ENCODE measurements at places on chromosomes 4 and X.

DNA sequence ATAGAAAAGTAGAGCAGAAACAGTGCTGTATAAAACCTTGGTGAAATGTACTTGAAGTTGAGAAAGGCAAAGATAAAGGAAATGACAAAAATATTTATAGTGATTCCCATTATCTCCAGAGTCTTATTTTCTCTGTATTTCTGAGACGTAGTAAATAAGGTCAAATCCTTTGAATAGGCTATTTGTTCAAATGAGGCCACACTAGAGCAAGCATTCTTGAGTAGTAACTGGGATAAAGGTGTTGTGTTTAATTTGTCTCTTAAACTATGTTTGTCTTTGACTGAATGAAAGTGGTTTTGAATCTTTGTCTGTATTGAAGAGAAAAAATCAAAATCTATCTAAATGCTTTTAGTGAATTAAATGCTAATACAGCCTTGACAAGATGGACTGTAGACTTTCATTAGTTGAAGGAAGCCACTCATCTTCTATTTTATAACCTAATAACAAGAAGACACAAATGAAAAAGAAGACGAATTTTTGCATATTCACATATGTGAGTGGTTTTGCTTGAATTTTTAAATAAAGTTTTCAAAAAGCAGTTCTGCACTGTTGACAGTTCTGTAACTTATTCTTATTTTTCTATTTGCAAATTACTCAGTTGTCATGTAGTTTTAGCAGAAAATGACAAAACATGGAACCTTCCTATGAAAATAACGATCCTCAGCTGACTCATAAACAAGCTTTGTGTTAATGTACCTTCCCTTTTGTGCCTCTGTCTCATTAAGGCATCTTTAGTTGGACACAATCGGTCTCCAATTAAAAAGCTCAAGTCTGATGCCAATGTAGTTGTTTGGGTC lies 94.8 kb upstream of the PCDH18 start:
- no peak for DNase-seq

DNA sequence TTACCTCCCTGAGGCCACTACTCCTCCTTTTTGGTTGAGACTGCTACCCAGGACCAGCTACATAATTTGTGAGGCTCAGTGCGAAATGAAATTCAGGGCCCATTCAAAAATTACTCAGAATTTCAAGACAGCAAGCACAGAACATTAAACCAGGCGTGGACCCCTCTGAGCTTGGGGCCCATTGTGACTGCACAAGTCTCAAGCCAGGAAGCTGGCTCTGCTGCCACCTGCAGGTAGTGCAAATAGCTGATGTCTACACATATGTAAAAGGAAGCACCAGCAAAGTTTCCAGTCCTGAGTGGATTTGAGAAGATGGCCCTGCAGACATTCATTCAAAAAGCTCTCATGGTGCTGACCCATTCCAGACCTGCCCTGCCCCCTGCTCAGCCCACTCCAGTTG lies 213.4 kb upstream of the LNX1 start:
- no peak for DNase-seq

DNA sequence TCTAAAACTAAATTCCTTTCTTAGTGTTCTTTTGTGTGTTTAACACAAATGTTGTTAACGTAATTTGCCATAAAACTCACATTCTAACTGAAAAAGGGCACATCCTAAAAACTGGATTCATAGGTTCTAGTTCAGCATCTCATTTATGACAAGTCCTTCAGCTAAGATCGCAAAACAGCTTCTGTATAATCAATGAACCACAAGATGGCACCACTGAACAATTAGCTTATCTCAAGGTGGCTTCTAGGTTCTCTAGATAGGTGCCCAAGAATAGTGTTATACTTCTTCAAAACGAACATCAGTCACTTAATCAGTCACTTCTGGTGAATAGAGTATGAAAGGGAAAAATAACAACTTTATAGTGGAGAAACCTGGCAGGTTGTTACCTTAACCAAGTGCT lies 54.3 kb downstream of the NRK start:
- DNase-seq: no peak

DNA sequence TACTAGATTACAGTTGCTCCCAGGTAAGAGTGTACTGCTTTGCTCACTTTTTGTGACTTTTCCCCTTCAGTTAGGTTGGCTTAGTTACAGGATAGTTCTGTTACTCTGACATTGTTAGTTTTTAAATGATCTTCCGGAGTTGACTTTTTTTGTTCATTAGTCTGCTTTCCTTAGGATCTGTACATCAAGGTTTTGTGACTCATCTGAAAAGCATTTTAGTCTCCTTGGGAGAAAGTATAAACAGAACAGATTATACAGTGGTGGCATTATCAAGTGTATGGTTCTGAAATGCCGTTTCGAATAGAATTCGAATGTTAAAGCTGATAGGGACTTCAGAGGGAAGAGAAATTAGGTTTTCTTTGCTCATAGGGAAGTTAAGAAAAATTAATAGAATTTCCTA lies 63.3 kb downstream of the USP9X start:
- DNase-seq: no peak

- no peak for DNase-seq
Measured at GRCh38 chr4:139282721-139283075, 2.7 kb upstream of the MGARP start.

GRCh38 chr4:128951316-128951715 lies 141.8 kb downstream of the JADE1 start:
- DNase-seq: no peak

GRCh38 chrX:121179972-121180371 lies 132.6 kb downstream of the GLUD2 start:
- no peak for DNase-seq

GRCh38 chrX:49309401-49309981 lies 6.0 kb downstream of the GAGE10 start:
- DNase-seq: no peak

GRCh38 chr4:26048950-26049349 lies 134.9 kb downstream of the SMIM20 start:
- no peak for DNase-seq

DNA sequence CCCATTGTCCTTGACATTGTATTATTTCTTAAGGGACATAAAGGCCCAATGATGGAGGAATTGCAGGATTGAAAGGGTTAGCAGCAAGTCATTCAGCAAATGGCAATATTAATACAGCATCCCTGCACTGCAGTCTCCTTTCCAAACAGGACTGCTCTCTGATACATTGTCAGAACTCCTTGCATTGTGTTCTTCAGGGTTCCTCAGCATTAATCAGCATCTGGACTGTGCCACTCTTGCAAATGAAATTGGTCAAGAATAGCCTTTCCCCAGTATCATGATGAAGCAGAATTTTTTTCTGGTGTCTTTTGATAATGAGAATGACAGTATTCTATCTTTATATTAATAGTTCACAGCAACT lies 272.6 kb upstream of the HAND2 start:
- no peak for DNase-seq

- DNase-seq: no peak
Measured at GRCh38 chrX:6228720-6229119, at the start of gene NLGN4X. TSS of gene NLGN4X (minus strand) at chrX:6228867. CDS start at chrX:6151466, 77,401 bp downstream.

- DNase-seq: no peak
Measured at GRCh38 chr4:8745005-8745790, 126.4 kb downstream of the HMX1 start.

DNA sequence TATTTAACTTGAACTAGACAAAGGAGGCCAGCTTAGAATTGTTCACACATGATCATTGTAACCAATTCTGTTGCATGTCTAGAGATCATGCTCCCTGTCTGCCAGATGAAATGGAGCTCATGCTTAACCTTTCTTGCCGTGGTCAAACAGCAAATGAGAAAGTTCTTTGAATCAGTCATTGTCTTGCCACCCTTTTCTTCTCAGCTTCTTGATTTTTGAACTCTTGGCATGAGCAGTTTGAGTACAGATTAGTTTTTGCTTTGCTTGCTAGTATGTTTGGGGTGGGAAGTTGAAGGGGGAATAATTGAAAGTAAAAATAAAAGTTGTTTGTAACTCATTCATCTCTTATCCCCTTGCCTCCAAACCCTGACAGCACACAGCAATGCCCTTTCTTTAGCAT lies 4.7 kb downstream of the MTM1 start:
- no peak for DNase-seq
